Neural crest cell (in vitro differentiated cells): ENCODE measurements at places on chromosomes 2 and 18. TPM values are rescaled to one million over a fixed set of nuclear protein-coding genes. Genes with fewer than 3 reads are reported as not detected.

STAMBP gene
- total RNA-seq = 37.4 and 44.7 TPM in 2 replicates

ASB18 gene
- total RNA-seq = not detected in 2 replicates

IL36RN gene
- not detected in 2 replicates for total RNA-seq

ASB1 gene
- 37.5 and 39.9 TPM in 2 replicates for total RNA-seq

ALK gene
- 2.0 and 2.1 TPM in 2 replicates for total RNA-seq

TSPYL6 gene
- not detected in 2 replicates for total RNA-seq

REG1B gene
- total RNA-seq = not detected in 2 replicates

PRSS56 gene
- 52.4 and 54.2 TPM in 2 replicates for total RNA-seq

LYPD1 gene
- total RNA-seq = 15.1 and 17.4 TPM in 2 replicates

SERPINB12 gene
- total RNA-seq = not detected in 2 replicates

ZNF24 gene
- total RNA-seq = 89.3 and 91.0 TPM in 2 replicates

GALNT5 gene
- total RNA-seq = 0.12 and 0.20 TPM in 2 replicates

IKZF2 gene
- 7.3 and 7.6 TPM in 2 replicates for total RNA-seq

SERPINB2 gene
- not detected in 2 replicates for total RNA-seq

SP140 gene
- not detected in 2 replicates for total RNA-seq

USP40 gene
- 25.3 and 28.3 TPM in 2 replicates for total RNA-seq

LYG2 gene
- not detected in 2 replicates for total RNA-seq

MAP3K19 gene
- not detected in 2 replicates for total RNA-seq

STK36 gene
- total RNA-seq = 77.0 and 78.7 TPM in 2 replicates

MC5R gene
- not detected in 2 replicates for total RNA-seq

RIT2 gene
- not detected in 2 replicates for total RNA-seq

ADRA2B gene
- 0.79 and 0.82 TPM in 2 replicates for total RNA-seq

PLB1 gene
- total RNA-seq = 0.16 TPM in 1 of 2 replicates, not detected in the other

CROCC2 gene
- total RNA-seq = not detected in 2 replicates

POTEJ gene
- total RNA-seq = not detected in 2 replicates

SLC16A14 gene
- total RNA-seq = 13.0 and 14.2 TPM in 2 replicates

NPPC gene
- total RNA-seq = 12.7 and 16.5 TPM in 2 replicates

KCNJ3 gene
- 0.05 TPM in 2 replicates for total RNA-seq

RBBP8 gene
- 47.4 and 53.7 TPM in 2 replicates for total RNA-seq

POTEI gene
- 1.1 and 1.3 TPM in 2 replicates for total RNA-seq

CRYGA gene
- total RNA-seq = not detected in 2 replicates

SCG2 gene
- total RNA-seq = 8.6 and 8.8 TPM in 2 replicates

SAG gene
- total RNA-seq = not detected in 2 replicates

SIGLEC15 gene
- total RNA-seq = not detected in 2 replicates

FAM124B gene
- total RNA-seq = not detected in 2 replicates

IL18R1 gene
- not detected in 2 replicates for total RNA-seq

AOX1 gene
- 2.8 and 4.3 TPM in 2 replicates for total RNA-seq

OXER1 gene
- 1.7 and 1.8 TPM in 2 replicates for total RNA-seq

XIRP2 gene
- total RNA-seq = 0.05 TPM in 1 of 2 replicates, not detected in the other

SIX2 gene
- total RNA-seq = 0.14 TPM in 1 of 2 replicates, not detected in the other

ANKRD30B gene
- not detected in 2 replicates for total RNA-seq

FOSL2 gene
- total RNA-seq = 2.2 and 2.9 TPM in 2 replicates

EGR4 gene
- not detected in 2 replicates for total RNA-seq

LRRTM4 gene
- total RNA-seq = 10.1 and 10.6 TPM in 2 replicates

ACOXL gene
- total RNA-seq = not detected in 2 replicates

TWIST2 gene
- 0.96 and 1.1 TPM in 2 replicates for total RNA-seq
